ENCODE measurements at places on chromosomes 6 and 20.

GRCh38 chr6:116596815-116597214, 19.5 kb upstream of the RSPH4A start:
- no peak for DNase-seq

DNA sequence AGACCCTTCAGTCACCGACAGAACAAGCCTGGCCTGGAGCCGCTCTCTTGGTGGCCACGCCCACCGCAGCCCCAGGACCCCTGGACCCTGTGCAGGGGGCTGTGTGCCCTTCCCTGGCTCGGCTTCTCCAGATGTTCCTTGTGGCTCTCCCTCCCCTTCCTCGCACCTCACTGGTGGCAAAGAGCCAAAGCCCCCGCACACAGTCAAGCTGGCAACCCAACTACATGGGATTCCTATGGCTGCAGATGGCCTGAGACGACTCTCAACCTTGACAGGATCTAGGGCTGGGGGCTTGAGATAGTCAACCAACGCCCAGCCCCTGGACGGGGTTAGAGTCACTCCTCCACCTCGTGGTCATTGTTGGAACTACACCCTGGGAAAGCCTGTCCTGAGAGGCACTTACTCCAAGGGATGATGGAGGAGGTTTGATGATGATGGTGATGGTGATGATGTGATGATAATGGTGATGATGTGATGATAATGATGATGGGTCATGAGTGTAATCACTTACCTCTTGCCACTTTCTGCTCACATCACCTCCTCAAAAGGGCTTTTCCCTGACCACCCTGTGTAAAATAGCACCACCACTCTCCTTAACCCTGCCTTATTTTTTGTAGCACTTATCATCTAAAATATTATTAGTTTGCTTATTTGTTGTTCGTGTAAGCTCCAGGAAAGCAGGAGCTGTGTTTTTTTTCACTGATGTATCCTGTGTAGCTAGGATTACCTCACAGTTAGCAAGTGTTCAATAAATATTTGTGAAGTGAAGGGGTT, 278.4 kb downstream of the LRFN2 start:
- DNase-seq = no peak

GRCh38 chr6:43278524-43279078, 19.5 kb upstream of the SLC22A7 start:
- DNase-seq = no peak

- no peak for DNase-seq
These were observed 661.7 kb downstream of the KIF16B start for GRCh38 chr20:15911581-15911980.

GRCh38 chr6:99216959-99217358, 132.5 kb downstream of the FAXC start:
- no peak for DNase-seq

DNA sequence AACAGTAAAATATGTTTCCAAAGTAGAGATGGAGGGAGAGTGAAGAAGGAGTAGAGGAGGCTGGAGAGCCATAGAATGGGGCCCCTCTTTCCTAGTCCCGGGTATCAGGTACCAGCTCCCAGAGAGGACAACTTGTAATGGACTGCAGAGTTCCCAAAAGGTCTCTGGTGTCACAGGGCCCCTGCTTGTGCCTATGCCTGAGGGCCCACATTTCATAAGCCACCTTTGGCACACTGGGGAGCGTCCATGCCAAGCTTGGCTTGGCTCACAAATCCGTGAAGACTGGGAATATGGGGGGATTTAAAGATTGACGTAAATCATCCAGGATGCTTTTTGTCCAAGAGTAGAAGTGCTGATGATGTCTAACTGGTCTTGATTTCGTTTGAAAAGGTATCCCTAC, 16.4 kb upstream of the SLC22A3 start:
- DNase-seq = no peak

GRCh38 chr6:125471667-125472066, 169.9 kb upstream of the HDDC2 start:
- no peak for DNase-seq

- no peak for DNase-seq
These were observed 182.7 kb upstream of the SALL4 start for GRCh38 chr20:51985013-51985415.

DNA sequence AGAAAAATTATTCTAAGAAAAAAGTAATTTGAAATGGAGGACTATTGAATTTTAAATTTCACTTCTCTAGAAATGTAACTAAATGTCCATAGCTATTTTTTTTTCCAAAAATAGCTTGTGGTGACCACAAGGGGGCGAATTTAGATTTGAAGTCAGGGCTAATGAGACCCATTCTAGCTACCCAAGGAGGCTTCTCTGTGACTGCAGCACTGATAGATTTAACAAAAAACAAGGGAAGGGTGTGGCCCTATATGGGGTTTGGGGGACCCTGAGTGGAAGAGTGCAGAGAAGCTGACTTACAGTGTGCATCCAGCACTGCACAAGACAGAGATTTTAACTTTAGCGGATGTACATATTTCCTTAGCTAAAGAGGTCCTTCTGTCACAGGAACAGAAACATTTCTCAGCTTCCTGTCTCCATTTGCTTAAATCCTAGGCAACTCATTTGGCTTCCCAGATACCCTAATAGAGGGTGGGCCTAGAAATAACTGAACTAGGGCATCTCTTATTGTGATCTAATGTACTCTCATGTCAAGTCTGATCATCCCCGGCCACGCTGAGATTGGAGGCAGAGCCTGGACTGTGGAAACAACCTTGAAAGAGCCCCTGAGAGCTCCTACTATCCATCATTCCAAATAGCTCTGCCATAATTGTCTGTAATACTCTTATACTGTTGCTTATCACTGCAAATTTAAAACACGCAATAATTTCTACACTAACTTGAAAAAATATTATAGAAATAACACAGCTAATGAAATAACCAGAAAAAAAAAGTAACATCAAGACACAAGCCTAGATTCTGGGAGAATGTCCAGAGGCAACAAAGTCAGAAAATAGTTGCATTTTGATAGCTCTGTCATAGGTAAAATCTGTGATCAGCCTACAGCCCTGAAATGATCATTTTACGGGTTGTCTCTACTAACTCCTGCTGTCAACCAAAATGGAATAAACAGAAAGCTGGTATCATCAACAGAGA, 93.6 kb downstream of the SNAP91 start:
- no peak for DNase-seq

GRCh38 chr6:7171119-7171518, 63.4 kb downstream of the RREB1 start:
- DNase-seq = no peak

GRCh38 chr6:5086294-5086890, 1.3 kb downstream of the PPP1R3G start:
- no peak for DNase-seq

DNA sequence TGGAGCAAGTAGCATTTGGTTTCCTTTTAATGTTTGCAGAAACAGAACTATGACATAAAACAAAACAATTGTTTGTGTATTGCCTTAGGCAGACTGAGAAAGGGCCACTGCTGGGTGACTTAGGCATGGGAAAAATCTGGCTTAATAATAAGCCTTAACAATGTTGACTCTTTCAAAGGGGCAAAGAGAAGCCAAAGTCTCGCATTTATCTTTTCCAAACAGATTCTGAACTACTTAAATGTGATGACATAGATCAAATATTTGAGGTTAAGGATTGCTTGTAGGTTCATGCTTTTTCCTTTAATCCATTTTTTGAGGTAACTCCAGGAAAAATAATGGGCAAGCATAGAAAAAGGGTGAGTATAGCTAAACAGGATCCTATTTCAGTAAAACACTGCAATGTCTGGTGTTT, 39.6 kb downstream of the ADAT2 start:
- DNase-seq = no peak

DNA sequence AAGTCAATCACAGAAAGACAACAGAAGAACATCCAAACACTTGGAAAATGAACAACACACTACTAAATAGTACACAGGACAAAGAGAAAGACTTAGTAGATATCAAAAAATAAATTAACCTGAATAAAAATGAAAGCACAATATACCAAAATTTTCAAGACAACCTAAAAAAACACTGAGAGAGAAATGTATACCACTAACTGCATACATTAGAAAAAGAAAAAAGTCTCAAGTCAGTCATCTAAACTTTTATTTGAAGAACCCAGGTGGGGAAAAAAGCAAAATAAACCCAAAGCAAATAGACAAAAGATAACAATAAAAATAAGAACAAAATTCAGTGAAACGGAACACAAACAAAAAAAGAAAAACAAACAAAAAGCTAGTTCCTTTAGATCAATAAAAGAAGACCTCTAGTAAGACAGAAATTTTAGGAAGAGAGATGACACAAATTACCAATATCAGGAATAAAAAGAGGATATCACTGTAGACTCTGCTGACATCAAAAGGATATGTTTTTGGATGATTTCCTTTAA, 172.8 kb downstream of the TRIM27 start:
- no peak for DNase-seq

- no peak for DNase-seq
These were observed 66.9 kb upstream of the MC3R start for GRCh38 chr20:56181583-56181982.

DNA sequence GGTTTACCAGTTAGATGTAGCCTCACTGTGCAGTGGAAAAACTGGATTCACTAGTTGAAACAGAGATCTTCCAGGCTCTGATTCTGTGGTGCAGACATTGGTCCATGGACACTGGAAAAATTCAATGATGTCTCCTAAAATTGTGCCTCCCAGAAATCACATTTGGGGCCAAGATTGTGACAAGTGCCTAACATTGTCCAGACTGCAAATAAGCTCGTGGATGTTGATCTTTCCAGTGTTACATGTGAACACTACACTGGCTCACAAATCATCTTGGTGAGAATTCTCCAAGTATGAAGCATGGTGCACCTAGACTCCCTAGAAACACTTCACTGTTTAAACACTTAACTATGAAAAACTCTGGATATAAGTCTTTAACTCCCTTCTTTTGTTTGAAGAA, 140.4 kb downstream of the HAO1 start:
- no peak for DNase-seq

DNA sequence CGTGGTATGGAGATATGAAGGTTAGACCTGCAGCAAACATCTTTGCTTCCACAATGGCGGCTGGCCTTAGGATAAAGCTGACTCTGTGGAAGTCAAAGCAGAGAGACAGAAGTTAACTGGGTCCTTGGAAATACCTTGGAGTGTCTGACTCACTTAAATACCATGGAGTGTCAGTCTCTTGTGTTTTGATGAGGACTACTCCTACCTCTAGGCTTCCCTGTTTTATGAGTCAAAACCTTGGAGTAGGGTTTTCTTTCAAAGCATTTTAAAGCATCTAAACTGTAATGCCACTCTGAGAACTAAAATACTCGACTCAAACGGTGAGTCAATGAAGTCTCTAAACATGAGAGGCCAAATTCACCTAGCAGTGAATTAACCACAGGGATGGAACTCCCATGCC, 329.1 kb downstream of the SAMD5 start:
- DNase-seq = no peak

DNA sequence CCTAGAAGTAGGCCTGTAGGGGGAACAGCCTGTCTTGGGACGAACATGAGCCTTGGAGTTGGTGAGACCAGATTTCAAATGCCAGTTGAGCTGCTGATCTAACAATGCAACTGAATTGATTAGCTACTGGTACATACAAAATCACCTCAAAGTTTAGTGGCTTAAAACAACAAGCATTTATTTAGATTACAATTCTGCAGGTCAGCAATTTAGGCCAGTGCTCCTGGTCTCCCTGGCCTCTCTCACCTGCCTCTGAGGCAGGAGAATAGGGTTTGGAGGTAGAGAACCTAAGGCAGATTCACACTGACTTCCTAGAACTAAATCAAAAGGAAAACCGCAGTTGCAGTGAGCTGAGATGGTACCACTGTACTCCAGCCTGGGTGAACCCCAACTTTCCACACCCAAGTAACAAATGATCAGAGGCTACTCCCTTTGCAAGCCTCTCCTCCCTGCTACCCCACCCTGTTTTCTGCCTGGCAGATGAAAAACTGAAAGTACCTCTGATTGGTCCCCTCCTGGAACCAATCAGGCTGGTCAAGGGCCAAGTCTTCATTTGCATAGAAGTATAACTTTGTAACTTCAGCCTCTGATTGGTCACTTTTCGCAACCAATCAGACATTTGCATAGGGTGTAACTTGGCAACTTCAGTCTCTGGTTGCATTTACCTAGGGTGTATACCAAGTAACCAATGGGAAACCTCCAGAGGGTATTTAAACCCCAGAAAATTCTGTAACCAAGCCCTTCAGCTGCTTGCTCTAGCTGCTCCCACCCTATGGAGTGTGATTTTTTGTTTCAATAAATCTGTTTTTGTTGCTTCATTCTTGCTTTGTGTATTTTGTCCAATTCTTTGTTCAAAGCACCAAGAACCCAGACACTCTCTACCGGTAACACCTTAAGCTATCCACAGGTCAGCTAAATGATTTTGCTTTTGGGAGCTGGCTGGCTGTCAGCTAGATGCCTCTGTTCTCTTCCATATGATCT, 8.1 kb upstream of the UBR2 start:
- no peak for DNase-seq

DNA sequence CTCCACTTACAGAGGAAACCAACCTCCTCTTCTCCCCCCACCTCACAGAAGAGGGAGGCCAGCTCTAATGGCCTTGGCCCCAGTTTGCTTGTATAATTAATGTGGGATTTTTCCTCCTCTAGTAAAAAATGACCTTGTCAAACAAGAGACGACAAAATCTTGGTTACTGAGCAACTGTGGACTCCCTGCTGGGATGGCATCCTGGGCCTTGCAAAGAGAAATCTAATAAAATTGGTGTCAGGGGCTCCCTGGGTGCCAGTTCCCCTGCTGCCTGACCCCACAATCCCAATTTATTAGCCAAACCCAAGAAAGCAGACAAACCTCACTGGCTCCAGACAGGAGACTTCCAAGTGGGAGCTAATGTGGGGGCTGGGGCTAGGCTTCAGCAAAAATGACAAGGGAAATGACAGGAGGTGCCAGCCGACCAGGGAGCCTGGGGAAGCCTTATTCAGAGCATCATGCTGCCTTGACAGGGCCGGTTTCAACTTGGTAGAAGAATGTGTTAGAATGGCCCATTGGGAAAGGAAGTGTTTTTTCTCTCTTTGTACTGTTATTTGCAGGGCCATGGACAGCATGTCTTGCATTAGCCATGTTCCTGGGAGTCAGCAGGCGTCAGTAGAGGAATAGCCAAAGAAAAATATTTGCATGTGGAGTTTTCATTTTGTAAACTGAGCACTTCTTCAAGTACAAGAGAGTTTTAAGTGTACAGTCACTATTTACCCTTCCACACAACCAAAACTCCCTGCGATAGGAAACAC, 816.9 kb downstream of the DHX35 start:
- no peak for DNase-seq

- DNase-seq = no peak
These were observed 7.0 kb downstream of the CEP250 start for GRCh38 chr20:35462351-35462750.

DNA sequence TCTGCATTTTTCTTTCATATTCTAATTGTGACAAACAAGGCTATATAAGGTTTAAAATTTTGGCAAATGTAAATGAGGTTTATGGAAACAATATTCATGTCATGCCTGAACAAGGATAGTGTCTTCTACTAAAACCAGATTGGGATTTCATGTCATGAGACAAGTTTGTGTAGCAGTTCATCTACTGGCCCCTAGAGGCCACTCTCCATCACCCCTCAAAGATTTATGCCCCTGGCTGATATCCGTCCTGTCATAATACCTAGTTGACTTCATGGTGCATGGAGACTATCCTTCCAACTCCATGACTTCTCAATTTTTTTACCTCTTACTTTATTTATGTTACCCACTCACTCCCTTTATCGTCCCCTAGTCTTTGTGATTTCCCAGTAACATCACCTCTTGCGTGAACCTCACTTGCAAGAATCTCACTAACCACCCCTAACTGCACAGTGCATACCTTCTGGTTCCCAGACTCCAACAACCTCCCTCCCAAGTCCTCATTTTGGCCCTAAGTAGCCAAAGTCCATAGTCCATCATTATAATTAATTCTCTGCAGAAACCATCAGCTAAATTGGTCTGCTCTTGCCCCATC, 179.8 kb downstream of the TASP1 start:
- no peak for DNase-seq
